CD4-positive, alpha-beta T cell treated with Interleukin-4 for 1 hour (primary cell): ENCODE measurements at places on chromosomes 2 and 18.
A peak's percentile ranks its signal among the peaks of the same experiment; 100 is the strongest.

DNA sequence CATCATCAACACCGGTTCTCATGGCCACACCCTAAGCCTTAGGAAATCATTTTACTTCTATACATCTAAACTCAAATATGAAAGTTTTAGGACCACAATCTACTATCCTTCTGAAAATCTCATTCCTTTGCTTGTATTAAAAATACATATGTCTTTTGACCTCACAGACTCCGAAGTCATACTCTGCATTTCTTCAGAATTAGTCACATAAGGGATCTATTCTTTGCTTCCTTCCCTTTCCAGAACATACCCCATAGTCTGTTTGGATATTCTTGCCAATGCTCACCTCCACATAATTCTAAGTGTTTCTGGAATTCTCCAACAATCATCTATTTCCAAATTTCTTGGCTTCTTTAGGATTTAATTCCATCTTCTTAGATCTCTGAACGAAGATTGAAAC lies 14.2 kb upstream of the DSG1 start:
- DNase-seq = no peak

DNA sequence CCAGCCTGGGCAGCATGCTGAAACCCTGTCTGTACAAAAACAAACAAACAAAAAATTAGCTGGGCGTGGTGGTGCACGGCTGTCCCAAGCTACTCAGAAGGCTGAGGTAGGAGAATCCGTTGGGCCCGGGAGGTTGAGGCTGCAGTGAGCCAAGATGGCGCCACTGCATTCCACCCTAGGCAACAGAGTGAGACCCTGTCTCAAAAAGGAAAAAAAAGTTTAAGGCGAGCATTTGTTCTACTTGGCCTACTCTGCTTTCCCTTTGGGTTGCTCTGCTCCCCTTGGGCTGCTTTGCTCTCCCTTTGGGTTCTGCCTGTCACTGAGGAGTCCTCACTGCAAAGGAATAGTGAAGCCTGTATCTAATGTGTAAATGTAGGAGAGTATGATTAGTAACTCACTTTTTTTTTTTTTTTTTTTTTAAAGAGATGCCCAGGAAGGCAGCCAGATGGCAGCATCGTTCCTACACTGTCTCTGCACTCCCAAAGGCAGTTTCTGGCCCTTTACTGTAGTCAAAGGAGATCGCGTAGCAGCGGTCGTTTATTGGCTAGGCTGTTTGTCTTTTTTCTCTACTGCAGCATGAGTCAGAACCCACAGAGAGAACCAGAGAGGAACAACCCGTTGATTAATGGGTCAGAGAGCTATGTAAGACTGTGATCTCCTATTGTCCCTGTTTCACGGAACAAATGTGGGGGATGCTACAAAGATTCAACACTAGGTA lies 118.3 kb upstream of the CWC22 start:
- DNase-seq = peak; percentile 42

DNA sequence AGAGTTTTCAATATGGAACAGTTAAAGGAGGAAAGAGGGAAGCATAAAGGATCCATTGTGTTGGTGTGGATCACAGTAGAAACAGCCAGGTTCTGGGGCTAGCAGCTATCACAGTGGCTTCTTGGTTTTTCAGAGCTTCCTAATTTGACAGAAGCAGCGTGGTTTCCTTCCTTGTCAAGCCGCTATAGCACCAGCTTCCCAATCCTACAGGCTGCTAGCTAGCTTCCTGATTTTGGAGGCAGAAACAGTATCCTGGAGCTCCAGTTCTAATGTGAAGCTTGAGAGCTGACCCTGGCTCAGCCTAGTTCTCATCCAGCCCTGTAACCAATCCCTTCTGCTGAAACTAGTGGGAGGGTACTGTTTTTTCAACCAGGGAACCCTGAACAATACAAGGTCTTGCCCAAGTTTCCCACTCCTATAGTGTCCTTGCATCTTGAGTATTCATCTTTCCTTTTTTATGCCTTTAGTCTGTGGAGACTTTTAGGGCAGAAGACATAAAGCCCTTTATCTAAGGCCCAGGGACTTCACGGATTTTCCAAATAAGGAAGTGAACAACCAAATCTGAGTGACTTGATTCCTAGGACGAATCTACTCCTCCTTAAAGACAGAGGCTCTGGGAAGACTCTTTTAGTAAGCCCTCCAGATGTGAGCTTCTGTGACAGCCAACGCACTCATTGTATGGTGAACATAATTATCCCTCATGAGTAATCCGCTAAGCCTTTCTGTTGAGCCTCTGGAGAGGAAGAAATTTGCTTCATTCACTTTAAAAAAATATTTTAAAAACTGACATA lies 33.8 kb downstream of the CCDC93 start:
- DNase-seq = no peak

GRCh38 chr2:28589746-28590463 lies 94.0 kb downstream of the PLB1 start:
- DNase-seq = no peak

DNA sequence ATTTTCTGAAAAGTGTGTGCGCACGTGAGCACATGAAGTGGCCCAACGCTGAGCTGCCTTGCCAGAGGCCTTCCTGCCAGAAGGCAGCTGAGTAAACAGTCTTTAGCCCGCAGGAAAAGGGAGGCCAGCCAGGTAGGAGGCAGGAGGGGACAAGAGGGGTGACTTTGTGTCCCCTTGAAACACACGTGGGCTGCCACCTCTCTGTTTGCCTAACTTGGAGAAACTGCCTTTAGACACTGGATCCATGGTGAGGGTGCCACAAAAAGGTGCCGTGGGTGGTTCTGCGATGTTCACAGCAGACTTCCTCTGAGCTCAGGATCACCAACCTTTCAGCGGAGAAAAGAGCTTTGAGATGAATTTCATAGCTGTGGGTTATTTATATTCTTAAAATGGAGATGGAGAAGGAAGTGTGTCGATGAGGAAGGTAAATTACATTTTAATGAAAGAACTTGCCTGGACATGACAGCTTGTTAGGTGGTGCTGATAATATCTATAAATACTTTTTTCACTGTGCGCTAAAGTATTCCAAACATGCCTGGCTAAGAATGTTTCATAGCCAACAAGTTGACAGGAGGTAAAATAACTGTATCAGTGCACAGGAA lies 36.6 kb upstream of the ASB1 start:
- DNase-seq = no peak

DNA sequence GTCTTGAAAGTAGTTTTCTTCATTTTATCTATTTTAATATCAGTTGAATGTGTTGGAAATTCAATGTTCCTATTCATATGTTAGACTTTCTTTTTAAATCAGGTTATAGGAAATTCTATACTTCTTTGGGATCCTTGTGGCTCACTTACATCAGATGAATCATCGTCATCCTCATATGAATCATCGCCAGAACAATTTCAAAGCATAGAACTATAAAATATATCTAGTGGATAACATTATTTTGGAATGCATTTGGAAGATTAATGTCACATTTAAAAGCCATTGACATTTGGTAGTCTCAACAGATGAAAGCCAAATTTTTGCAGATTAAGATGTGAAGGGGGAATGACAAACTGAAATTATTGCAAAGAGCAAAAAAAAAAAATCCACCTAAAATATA lies 94.1 kb downstream of the FAM161A start:
- DNase-seq = no peak

- no peak for DNase-seq
Observed at GRCh38 chr2:122011493-122012270, 256.2 kb downstream of the TSN start.

DNA sequence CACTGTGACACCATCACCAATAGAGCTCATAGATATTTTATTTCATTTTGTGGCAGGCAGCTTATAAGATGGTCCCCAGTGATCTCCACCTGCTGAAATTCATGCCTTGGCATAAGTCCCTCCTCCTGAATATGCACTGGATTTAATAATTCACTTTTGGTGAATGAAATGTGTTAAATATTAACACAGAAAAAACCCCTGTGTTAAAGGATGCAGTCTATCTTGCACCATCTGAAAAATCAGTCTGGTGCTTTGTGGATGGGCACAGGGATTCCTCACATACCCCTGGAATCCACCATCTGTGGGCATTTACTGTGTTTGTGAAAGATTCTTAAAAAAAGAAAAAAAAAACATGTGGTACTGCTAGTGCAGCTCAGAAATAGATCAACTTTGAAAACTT lies 26.1 kb upstream of the WIPF1 start:
- DNase-seq = no peak

GRCh38 chr18:12628706-12629702 lies 28.9 kb downstream of the SPIRE1 start:
- no peak for DNase-seq

DNA sequence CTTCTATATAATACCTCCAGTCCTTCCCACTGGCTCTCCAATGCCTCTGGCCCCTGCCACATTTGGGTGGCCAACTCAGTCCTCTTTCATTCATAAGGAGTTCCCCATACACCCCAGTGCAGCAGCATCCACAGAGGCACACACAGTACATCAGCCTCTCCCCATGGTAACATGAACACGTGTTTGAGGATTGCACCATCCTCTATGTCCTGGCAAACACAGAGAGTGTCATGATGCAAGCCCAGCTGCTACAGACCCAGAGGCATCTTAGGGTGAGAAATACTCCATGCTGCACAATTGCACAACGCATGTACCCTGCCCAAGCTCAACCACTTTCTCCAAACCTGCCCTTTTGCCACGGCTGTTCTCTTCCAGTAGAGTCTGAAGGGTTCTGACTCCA lies 11.5 kb downstream of the IGFBP5 start:
- peak; percentile 55 for DNase-seq

DNA sequence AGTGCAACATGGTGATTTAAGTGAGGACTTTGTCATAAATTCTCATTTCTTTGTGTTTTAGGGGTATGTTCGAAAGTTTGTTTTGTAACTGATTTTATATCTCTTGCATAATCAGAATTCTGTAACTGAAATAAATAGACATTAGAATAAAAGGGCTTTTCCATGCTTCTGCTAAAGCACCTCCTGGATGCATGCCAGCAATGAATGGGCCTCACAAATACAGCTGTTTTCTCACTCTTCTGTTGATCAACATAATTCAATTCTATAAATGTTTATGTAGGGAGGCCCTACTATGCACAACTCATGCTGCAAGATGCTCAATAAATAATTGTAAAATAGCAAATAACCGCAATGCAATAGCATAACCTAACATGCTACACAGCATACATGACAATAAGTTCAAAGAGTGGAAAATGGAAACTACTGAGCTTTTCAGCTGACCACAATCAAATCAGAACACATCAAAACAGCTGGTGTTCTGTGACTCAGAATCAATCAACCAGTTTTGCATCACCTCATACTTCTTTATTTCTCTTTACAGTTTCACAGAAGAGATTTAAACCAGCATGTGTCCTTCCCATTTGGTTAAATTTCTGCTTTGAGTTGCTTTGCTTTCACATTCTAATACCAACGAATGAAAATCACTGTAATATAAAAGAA lies 11.0 kb downstream of the CDH7 start:
- DNase-seq = no peak

DNA sequence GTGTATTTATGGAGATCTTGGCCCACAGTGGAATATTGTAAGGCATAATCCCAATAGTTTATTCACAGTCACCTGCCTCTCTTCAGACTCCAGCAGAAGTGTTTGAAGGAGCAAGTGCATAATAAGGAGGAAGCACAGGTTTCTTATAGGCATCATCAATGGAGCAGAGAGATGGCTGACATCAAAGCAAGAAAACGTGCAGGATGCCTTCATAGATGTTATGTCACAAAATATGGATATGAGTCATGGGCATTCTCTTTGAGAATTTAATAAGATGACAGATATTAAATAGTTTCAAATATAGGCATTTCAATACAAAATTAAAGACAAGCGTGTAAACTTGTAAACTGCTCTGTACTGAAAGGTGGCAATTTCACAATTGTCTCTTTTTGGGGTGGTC lies 4.0 kb upstream of the RND3 start:
- DNase-seq = no peak

DNA sequence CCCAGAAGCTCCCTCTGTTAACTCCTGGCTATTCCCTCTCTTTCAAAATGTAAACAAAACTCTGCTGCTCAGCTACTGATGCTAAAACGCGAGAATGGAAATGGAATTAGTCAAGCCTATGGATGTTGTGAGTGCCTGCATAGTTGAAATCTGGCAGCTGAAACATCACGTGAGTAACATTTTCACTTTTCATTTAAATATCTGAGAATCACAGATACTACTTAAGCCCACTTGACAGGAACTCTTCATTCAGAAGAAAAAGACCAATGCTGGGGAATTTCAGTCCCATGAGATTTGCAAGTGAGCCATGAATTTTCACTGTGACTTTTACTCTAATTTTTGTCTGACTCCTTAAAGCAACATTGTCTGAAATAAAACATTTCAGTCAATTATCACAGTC lies 215.3 kb upstream of the SESTD1 start:
- no peak for DNase-seq

DNA sequence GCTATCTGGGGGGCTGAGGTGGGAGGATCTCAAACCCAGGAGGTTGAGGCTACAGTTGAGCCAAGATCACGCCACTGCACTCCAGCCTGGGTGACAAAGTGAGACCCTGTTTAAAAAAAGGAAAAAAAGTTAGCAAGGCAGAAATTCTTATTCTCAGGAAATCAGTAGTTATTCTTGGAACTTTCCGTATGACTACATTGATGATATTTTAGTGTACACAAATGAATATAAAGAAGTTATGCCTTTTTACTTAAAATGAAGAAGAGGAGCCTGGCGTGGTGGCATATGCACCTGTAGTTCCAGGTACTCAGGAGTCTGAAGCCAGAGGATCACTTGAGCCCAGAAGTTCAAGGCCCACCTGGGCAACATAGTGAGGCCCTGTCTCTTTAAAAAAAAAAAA lies 7.4 kb downstream of the SPDYA start:
- no peak for DNase-seq

- DNase-seq = no peak
Observed at GRCh38 chr2:236785611-236786057, 216.0 kb downstream of the ACKR3 start.

GRCh38 chr18:14924226-14924625 lies 176.3 kb downstream of the ANKRD30B start:
- DNase-seq = no peak

DNA sequence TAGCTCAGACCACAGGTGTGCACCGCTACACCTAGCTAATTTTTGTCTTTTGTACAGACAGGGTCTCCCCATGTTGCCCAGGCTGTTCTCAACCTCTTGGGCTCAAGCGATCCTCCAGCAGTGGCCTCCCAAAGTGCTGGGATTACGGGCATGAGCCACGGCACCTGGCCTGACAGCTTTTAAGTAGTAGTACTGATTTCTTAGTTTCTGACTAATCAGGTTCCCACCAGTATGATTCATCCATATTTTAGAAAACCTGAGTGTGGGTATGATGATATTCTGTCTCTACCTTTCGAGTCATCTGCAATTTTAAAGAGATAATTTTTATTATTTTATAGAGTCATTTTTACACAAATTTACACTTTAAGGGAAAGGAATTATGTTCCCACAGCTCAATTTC lies 46.4 kb upstream of the GULP1 start:
- no peak for DNase-seq

- DNase-seq = no peak
Observed at GRCh38 chr18:74806700-74807416, 209.2 kb downstream of the ZNF407 start.

GRCh38 chr18:7358989-7359726 lies 128.3 kb downstream of the LRRC30 start:
- no peak for DNase-seq

GRCh38 chr18:10119991-10120390 lies 206.2 kb downstream of the VAPA start:
- DNase-seq = no peak

- DNase-seq = no peak
Observed at GRCh38 chr2:217468042-217468830, 534.6 kb downstream of the TNS1 start.

- peak; percentile 43 for DNase-seq
Observed at GRCh38 chr2:96159084-96159830, 14.0 kb upstream of the DUSP2 start.

GRCh38 chr2:172427256-172427989 lies at the start of gene ITGA6:
Gene ITGA6 (plus strand): TSS chr2:172427586.
- DNase-seq = peak; percentile 71
